ENCODE measurements at places on chromosomes 6 and 20. TPM values are rescaled to one million over a fixed set of nuclear protein-coding genes. Genes with fewer than 3 reads are reported as not detected.

The NRN1 gene
- total RNA-seq = 4.5 TPM

The NKAPL gene
- total RNA-seq = 0.25 TPM

The MAFB gene
- 11.2 TPM for total RNA-seq

The TREM1 gene
- not detected for total RNA-seq

The ASIP gene
- total RNA-seq = not detected

The MYO6 gene
- total RNA-seq = 72.3 TPM

The XKR7 gene
- total RNA-seq = 0.07 TPM

The C20orf202 gene
- 0.19 TPM for total RNA-seq

The KHDC1 gene
- total RNA-seq = 0.69 TPM

The GGT7 gene
- total RNA-seq = 17.8 TPM

The BMP6 gene
- total RNA-seq = 0.62 TPM

The RRBP1 gene
- total RNA-seq = 509 TPM

The KIF25 gene
- total RNA-seq = not detected

The ZNF76 gene
- 20.3 TPM for total RNA-seq

The DHX35 gene
- total RNA-seq = 16.9 TPM

The BPI gene
- total RNA-seq = not detected

The HLA-DQA1 gene
- 13.5 TPM for total RNA-seq

The NNAT gene
- 3.3 TPM for total RNA-seq

The IL17F gene
- 0.32 TPM for total RNA-seq

The HSPA1L gene
- total RNA-seq = 1.4 TPM

The ILRUN gene
- 48.5 TPM for total RNA-seq

The SLC4A11 gene
- 1.2 TPM for total RNA-seq

The FAXC gene
- 0.44 TPM for total RNA-seq

The SYCP2 gene
- total RNA-seq = 0.74 TPM

The GGTLC1 gene
- total RNA-seq = 0.27 TPM

The RAMACL gene
- 0.54 TPM for total RNA-seq

The LAMA2 gene
- total RNA-seq = 3.6 TPM

The PDYN gene
- total RNA-seq = not detected

The CLIC5 gene
- total RNA-seq = 74.9 TPM

The HDGFL1 gene
- total RNA-seq = not detected

The LY6G5C gene
- total RNA-seq = 2.8 TPM

The MOG gene
- total RNA-seq = not detected

The FOXA2 gene
- total RNA-seq = 27.9 TPM

The RGL2 gene
- 29.9 TPM for total RNA-seq

The LY6G6D gene
- not detected for total RNA-seq

The PNPLA1 gene
- total RNA-seq = 0.35 TPM

The CAP2 gene
- 10.4 TPM for total RNA-seq

The CRISP3 gene
- total RNA-seq = not detected

The IP6K3 gene
- 0.29 TPM for total RNA-seq

The TCF19 gene
- 8.8 TPM for total RNA-seq

The HCK gene
- 3.7 TPM for total RNA-seq

The ZC3H12D gene
- total RNA-seq = 4.3 TPM

The BACH2 gene
- 1.2 TPM for total RNA-seq

The SSTR4 gene
- total RNA-seq = not detected

The GPR6 gene
- total RNA-seq = not detected

The MEP1A gene
- 38.0 TPM for total RNA-seq

The DUSP15 gene
- 0.74 TPM for total RNA-seq

The ZC2HC1B gene
- total RNA-seq = not detected

The SLC26A8 gene
- total RNA-seq = not detected
